ENCODE measurements at places on chromosomes 1 and 21.

DNA sequence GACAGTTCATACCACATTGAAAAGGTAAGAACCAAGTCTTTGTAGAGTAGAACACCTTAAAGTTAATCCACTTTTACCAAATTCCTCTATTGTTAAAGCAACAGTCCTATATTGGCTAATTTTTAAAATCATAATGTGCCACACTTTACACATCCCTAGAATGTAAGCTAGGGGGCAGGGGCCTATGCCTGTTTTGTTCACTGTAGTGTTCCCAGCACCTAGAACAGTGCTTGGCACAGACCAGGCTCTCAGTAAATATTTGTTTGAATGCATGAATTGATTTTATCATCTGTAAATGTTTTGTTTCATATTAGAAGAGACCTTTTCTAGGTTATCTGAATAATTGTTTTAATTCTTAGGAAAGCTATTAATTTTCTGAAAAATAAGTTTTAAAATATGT lies 9.1 kb downstream of the SMAP2 start:
- no peak for DNase-seq

- no peak for DNase-seq
Measured at GRCh38 chr1:56024155-56024554, 555.2 kb downstream of the PLPP3 start.

DNA sequence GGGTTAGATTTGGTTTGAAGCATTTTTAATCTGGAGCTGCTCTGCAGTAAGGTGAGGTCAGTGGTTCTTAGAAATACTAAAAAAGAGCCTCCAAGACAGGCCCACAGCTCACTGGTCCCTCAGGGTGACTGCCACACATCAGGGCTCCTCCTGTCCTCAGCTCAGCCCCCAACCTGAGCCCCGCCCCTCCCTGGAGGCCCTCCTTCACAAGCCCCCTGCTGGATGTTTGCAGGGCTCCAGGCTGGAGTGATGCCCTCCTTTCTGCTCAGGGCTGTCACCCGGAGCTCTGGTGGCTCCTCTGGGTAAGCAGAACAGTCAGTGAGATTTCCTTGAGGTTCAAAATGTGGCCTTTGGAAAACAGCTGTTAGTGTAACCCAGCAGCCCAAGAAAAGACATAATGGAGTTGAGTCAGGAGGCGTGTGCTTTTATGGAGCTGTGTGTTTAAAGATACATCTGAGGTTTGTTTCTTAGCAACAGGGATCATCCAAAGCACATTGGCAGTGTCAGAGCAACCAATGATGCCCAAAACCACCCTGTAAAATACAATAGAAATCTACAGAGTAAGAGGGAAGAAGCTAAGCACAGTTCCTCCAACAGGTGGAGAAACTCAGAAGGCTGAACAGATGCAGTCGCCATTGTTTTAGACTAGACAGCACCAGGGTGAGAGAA lies 21.4 kb downstream of the STUM start:
- DNase-seq = no peak

DNA sequence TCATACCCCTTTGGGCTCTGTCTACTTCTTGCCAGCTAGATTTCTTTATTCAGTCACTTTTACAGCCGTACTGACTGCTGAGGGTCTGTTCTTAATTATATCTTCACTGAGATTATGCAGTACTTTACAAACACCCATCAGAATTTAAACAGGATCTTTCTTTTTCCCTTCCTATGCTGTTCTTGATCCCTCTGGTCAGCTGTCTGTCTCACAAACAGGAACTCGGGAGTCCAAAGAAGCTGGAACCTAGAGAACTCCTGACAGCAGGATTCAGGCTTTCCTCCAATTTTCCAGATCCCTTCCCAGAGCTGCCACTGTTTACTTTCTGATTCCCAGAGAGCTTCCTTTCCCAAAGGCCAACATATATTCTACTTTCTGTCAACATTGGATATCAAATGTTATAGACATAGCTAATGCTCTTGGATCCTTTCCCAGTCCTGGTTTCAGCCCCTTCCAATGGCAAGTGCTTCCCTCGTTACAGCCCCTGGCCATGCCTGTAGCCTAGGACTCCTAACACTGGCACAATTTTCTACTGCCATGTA lies 59.5 kb downstream of the ATP2B4 start:
- no peak for DNase-seq

DNA sequence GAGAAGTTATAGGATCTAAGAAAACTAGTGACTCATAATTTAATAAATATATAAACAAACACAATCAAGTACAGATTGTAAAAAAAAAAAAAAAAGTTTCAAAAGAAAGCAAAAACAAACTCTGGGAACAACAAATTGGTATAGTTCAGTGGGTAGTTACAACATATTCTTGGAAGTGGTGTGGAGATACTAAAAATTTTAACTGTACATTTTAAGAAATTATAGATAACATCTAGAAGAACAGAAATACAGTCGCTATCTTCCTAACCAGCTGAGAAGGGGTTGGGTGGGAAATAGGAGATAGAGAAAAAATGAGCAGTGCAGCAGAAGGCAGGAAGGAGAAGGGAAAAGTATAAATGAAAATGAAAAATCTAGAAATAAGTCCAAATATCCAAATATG lies 70.5 kb downstream of the LRRC8C start:
- no peak for DNase-seq

- DNase-seq = no peak
Measured at GRCh38 chr1:161781995-161782394, 15.9 kb downstream of the ATF6 start.

GRCh38 chr1:47724432-47724999 lies 272.7 kb downstream of the TRABD2B start:
- no peak for DNase-seq

- no peak for DNase-seq
Measured at GRCh38 chr1:71311376-71311775, 230.5 kb upstream of the ZRANB2 start.

GRCh38 chr1:107530543-107530942 lies 389.7 kb downstream of the NTNG1 start:
- no peak for DNase-seq
